ENCODE measurements at places on chromosomes 7 and 10.

GRCh38 chr7:128176696-128177095 is 64.4 kb upstream of the LEP start:
- DNase-seq: peak; percentile 46

DNA sequence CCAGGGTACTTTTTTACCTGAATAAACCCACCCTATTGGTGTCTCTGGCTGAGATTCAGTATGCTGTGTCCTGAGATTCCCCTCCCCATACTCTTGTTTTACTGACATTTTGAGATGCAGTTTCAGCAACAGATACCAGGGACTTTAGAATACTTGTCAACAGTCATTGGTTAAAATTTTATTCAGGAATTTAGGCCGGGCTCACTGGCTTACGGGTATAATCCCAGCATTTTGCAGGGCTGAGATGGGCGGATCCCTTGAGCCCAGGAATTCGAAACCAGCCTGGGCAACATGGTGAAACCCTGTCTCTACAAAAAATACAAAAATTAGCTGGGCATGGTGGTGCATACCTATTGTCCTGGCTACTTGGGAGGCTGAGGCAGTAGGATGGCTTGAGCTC is 90.0 kb upstream of the GATAD1 start:
- DNase-seq: no peak

- no peak for DNase-seq
Observed at GRCh38 chr10:110502851-110503301, 5.2 kb downstream of the DUSP5 start.

DNA sequence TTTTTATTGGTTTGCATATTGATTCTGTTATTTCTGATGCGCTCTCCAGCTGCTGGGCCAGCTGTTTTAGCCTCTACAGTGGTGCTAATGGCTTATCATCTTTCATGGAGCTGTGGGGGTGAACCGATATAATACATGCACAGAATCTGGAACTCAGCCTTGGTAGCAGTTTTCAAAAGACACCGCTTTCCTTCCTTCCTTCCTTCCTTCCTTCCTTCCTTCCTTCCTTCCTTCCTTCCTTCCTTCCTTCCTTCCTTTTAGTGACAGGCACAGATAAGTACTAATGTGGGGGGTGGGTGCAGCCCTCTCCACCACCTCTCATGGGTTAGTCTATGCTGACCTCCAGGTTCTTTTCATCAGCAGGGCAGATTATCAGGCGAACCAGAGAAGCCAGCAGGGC is 31.9 kb upstream of the C10orf53 start:
- DNase-seq: no peak

DNA sequence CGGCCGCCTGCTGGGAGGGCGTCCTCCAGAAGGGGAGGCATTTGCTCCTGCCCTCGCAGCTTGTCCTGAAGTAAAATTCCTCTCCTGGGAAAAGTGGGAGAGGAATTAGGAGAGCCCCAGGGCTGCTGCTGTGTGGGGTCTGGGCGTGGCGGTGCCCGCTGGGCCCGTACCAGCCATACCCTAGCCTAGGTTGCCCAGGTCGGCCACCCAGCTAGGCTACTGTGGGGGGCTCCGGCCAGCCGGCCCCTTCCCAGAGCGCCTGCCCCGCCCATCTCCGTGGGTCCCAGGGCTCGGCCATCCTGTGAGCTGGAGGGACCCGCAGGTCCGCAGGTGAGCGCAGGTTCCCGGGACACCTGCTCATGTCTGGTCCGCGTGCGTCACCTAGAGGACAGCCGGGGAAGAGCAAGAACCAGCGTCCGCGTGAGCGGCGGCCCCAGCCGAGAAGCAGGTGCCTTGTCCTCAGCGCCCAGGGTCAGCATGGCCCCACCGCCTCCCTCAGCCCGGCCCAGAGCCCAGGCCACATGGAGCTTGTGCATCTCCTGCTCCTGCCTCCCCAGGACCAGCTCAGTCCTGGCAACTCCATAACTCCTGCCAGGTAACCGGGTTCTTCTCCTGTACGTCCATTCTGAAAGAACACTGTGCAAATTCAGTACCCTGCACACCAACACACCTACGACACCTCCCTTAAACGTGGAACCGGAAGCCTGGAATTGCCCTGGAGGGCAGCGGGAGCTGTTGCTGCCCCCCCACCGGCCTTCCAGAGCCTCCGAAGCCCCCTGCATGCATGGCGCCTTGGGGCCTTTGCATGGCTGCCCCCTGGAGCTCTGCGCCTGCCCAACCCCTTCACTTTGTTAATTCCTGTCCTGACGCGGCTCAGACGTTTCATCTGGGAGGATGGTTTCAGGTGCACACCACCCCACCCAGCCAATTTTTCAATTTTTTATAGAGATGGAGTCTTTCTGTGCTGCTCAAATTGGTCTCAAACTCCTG is 22.8 kb upstream of the FOXL3 start:
- DNase-seq: peak; percentile 30

DNA sequence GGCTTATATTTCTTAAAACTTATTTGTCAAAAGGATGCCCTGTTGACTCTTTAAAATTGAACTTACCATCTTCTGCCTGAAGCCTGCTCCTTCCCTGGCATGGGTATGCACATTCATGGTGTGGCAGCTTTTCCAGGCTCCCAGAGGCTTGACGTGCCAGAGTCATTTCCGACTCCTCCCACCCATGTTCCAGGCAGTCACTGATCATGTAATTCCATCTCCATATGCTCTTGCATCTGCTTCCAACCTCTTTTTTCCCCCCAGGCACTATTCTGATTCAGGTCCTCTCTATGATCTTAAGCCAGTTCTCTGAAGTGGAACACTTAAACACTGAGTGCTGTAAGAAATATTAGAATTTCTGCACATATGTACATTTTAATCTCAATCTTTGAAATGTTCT is 82.2 kb downstream of the CFAP58 start:
- DNase-seq: no peak

GRCh38 chr7:28458732-28459131 is 46.4 kb downstream of the CREB5 start:
- DNase-seq: no peak

- no peak for DNase-seq
Observed at GRCh38 chr10:119373294-119374102, 166.1 kb downstream of the GRK5 start.

- DNase-seq: no peak
Observed at GRCh38 chr10:124151466-124152095, 58.2 kb upstream of the CHST15 start.

GRCh38 chr7:91294639-91295220 is 30.5 kb downstream of the FZD1 start:
- DNase-seq: no peak
